Liver (tissue), 10 donors: ENCODE measurements at places on chromosomes 12 and 14. TPM values are rescaled to one million over a fixed set of nuclear protein-coding genes. Genes with fewer than 3 reads are reported as not detected.

GRCh38 chr12:94677778-94678177 lies 27.4 kb upstream of the TMCC3 start:
- H3K36me3 ChIP-seq: no peaks in the 10 kb centered on the region
- peaks cover 2% of the 10 kb centered on the region for H3K4me1 ChIP-seq
- no peaks in the 10 kb centered on the region for H3K27me3 ChIP-seq
- H3K27ac ChIP-seq: no peak overlapping the region
- DNase-seq: no peak

DNA sequence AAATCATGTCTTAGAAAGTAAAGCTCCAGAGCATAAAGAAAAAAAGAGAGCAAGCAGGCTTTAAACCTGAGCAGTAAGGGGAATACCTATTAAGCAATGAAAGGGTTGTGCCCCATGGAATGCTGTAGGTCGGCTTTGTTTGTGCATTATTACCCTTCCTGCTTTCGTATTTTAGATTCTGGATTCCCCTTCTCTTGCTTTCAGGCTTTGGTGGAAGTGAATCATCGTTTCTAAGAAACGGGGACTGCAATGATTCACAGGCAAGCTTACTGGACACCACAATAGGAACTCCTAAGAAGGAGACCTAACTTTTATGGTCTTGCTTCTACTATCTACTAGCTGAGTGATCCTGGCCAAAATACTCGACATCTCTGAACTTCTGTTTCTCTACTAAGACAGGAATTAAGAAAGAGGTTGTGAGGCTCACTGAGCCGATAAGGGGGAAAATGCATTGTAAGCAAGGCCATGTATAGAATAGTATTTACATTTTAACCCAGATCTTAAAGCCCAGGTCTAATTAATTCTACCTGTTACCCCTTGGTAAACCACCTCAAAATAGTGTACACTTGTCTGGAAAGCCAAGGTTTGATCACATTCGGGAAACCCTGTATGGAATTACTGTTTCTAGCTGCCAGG lies 1.2 kb upstream of the BMAL2 start:
- H3K36me3 ChIP-seq: peaks cover 4% of the 10 kb centered on the region
- no peaks in the 10 kb centered on the region for H3K27me3 ChIP-seq
- no peak overlapping the region for H3K4me3 ChIP-seq
- H3K4me1 ChIP-seq: peaks cover 3% of the 10 kb centered on the region
- H3K27ac ChIP-seq: no peak overlapping the region
- no peak for DNase-seq

DNA sequence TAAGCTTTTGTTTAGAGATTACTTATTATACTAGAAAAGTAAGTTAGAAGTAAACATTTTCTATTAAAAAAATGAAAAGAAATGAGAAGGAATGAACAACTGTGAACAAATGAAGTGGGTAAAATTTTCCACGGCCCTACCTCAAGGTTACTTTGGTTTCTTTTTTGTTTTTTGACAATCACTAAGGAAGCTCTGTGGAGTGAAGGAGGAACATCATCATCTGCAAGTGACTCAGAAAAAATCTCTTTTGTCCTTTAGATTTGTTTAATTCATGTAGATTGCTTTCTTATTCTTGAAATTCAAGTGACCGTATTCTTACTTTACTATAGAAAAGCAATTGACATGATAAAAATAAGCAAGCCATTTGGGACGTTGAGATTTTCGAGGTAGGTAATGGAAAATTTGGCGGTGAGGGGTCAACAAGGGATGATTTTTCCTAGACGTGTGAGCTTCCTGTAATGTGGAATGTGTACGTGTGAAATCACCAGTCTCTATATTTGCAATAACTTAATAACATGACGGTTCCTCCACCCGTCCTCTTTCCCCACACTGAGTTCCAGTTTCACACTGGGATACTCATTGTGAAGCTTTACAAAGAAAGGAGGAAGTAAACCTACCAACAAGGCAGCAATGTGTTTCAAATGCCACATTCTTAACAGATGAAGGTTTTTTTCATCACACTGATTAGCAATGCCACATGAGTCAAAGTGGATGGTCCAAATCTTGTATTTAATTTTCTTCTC lies 62.3 kb upstream of the EGLN3 start:
- no peaks in the 10 kb centered on the region for H3K4me1 ChIP-seq
- H3K36me3 ChIP-seq: no peaks in the 10 kb centered on the region
- H3K27ac ChIP-seq: no peak overlapping the region
- DNase-seq: no peak
- H3K4me3 ChIP-seq: no peak overlapping the region

DNA sequence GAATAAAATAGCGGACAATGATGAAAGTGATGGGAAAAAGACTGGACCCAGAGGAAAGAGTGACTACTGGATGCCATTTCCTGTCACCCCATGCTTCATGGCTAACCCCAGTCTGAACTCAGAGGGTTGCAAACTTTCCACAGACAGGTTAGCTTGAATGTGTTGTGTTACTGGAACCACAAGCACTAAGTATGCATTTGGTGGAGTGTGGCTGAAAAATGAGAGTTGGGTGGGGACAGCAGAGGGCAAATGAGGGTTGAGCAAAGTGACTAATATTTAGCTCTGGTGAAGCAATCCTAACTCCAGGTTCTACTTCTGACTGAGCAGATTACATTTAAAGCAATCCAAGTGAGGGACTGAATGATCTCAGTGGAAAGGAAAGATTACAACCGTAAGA lies 1.6 kb downstream of the SLC16A7 start:
- peaks cover 8% of the 10 kb centered on the region for H3K4me1 ChIP-seq
- no peaks in the 10 kb centered on the region for H3K36me3 ChIP-seq
- H3K4me3 ChIP-seq: peak overlapping the region; percentile 57
- peak overlapping the region; percentile 89 for H3K27ac ChIP-seq
- peak; percentile 40 for DNase-seq

- peak overlapping the region; percentile 7 for H3K27ac ChIP-seq
- H3K4me1 ChIP-seq: peaks cover 30% of the 10 kb centered on the region
- no peaks in the 10 kb centered on the region for H3K27me3 ChIP-seq
- DNase-seq: no peak
- peaks cover 8% of the 10 kb centered on the region for H3K36me3 ChIP-seq
Observed at GRCh38 chr12:55818140-55818728, 393 bp downstream of the ORMDL2 start.

DNA sequence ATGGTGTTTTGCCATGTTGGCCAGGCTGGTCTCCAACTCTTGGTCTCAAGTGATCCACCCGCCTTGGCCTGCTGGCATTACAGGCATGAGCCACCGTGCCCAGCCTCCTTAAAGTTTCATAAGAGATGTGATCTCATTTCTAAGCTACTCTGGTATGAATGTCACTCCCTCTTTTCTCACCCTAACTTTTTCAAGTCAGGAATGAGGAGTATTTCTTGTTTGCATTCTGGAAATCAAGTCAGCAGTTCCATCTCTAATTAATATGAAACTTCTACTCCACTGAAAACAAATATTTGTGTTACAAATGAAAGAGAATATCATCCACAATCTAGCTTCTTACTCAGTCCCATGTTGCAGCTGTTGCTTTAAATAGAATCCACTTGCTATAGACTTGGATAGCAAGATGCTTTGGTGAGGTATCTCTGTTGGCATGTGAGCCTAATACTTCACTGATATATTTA lies 61.3 kb downstream of the ARF6 start:
- no peak for DNase-seq
- H3K4me3 ChIP-seq: no peak overlapping the region
- H3K27ac ChIP-seq: no peak overlapping the region
- no peaks in the 10 kb centered on the region for H3K27me3 ChIP-seq
- no peaks in the 10 kb centered on the region for H3K36me3 ChIP-seq
- H3K4me1 ChIP-seq: peaks cover 12% of the 10 kb centered on the region

GRCh38 chr12:41188058-41188840 lies at the start of gene PDZRN4:
PDZRN4 (plus strand) TSS chr12:41188320.
- H3K27me3 ChIP-seq: peaks cover 6% of the 10 kb centered on the region
- H3K4me1 ChIP-seq: peaks cover 4% of the 10 kb centered on the region
- DNase-seq: no peak

DNA sequence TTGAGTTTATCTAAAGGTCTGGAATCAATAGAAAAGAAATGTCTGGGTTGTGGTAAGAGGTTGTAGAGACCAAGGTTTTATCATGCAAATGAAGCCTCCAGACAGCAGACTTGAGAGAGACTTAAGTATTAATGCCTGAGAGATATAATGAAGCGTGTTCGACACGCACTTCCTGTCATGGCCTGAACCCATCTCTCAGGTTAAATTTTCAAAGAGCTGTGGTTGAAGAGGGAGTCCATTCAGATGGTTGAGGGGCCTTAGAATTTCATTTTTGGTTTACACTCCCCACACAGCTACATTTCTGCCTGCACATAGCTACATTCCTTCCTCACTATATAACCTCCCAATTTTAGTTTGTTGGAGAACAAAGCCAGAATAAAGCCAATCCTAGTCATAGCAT lies 10.1 kb upstream of the CLEC12A start:
- H3K36me3 ChIP-seq: no peaks in the 10 kb centered on the region
- no peak overlapping the region for H3K27ac ChIP-seq
- no peak for DNase-seq
- H3K4me1 ChIP-seq: no peaks in the 10 kb centered on the region

GRCh38 chr12:111976291-111976690 lies 36.7 kb downstream of the TMEM116 start:
- no peak for DNase-seq
- H3K4me1 ChIP-seq: no peaks in the 10 kb centered on the region
- no peaks in the 10 kb centered on the region for H3K27me3 ChIP-seq
- no peak overlapping the region for H3K4me3 ChIP-seq
- H3K27ac ChIP-seq: no peak overlapping the region

DNA sequence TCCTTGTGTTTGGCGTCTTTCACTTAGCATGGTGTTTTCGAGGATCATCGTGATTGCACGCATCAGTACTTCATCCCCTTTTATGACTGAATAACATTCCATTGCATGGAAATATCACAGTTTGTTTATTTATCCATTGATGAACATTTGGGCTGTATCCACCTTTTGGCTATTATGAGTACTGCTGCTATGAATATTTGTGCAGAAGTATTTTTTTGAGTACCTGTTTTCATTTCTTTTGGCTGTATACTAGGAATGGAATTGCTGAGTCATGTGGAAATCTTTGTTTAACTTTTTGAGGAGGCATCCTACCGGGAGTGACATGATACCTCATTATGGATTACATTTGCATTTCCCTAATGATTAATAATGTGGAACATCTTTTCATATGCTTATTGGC lies 66.4 kb downstream of the WNK1 start:
- H3K27ac ChIP-seq: no peak overlapping the region
- DNase-seq: no peak
- no peaks in the 10 kb centered on the region for H3K27me3 ChIP-seq
- H3K4me1 ChIP-seq: no peaks in the 10 kb centered on the region
- H3K4me3 ChIP-seq: no peak overlapping the region
- no peaks in the 10 kb centered on the region for H3K36me3 ChIP-seq

DNA sequence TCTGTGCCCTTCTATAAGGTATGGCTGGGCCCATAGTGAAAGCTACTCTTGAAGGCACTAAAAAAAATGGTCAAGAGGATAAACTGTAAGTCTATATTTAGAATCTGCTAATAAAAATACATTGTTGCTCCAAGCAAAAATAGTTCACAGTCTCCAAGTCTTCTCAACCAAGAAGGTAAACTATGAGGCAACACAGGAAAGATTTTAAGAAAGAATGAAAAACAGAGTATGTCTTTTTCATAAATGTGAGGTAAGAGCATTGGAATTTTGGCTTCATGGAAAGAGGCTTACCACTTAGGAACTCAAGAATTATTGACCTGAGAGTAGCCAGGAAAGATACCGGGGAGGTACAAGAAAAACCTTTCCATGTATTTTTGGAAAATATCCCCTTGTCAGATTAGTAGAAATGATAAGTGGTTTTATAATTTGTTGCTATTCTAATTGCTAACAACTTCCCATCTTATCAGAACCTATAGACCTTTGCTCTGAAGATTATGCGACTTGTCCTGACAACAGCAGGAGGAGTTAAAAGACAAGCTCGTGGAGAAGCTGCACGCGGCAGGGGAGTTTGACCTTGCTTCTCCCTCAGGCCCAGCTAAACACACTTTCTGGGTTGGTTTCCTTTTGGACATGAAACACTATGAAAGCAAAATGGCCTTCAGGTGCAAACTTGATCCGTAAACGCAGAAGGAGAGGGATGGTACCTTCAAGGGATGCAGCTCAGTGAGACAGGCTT lies 238.1 kb downstream of the FOXN3 start:
- H3K4me1 ChIP-seq: peaks cover 3% of the 10 kb centered on the region
- DNase-seq: no peak
- peaks cover 7% of the 10 kb centered on the region for H3K36me3 ChIP-seq
- H3K4me3 ChIP-seq: no peak overlapping the region
- H3K27ac ChIP-seq: no peak overlapping the region

GRCh38 chr14:36518586-36519430 lies 1.2 kb downstream of the NKX2-1 start:
- H3K27me3 ChIP-seq: peaks cover 46% of the 10 kb centered on the region
- H3K27ac ChIP-seq: no peak overlapping the region
- no peaks in the 10 kb centered on the region for H3K36me3 ChIP-seq

DNA sequence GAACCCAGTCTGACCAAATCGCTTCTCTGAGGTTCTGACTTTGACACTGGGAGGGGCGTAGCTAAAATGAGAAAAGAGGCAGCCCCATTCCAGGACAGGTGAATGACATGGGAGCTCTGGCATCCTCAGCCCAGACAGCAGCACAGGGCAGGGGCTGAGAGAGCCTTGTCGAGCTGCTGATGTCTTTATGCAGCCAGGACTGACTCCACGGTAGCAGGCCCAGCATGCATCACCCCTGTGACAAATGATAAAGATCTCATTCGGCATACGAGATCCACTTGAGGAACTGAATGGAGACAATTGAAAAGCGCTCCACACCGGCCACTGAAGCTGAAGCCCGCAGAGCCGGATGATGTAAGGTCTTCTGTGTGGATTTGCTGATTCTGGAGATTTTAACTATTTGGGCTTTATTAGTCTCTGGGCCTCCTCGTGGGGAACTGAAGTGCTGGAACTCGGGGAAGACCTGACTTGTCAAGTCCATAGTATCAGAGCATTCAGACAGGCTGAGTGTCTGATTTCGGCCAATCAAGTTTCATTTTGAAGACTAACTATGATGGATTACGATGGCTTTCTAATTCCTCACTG lies 56.9 kb upstream of the MAP1LC3B2 start:
- no peaks in the 10 kb centered on the region for H3K4me1 ChIP-seq
- H3K36me3 ChIP-seq: no peaks in the 10 kb centered on the region
- H3K4me3 ChIP-seq: no peak overlapping the region
- no peak for DNase-seq
- no peak overlapping the region for H3K27ac ChIP-seq

The PMCH gene
- total RNA-seq: not detected

The STRN3 gene
- total RNA-seq: 47.5 TPM

The ACVRL1 gene
- 7.5 TPM for total RNA-seq

The RNASE1 gene
- 5.8 TPM for total RNA-seq

The MAP3K9 gene
- total RNA-seq: 5.2 TPM

The GPR65 gene
- 2.3 TPM for total RNA-seq

The TMEM30B gene
- total RNA-seq: 7.3 TPM

The PDZRN4 gene
- total RNA-seq: 0.19 TPM

The INHBE gene
- total RNA-seq: 181 TPM

The ANGEL1 gene
- total RNA-seq: 15.9 TPM
